PC-3 (cell line): ENCODE measurements at places on chromosomes 1 and 21.

DNA sequence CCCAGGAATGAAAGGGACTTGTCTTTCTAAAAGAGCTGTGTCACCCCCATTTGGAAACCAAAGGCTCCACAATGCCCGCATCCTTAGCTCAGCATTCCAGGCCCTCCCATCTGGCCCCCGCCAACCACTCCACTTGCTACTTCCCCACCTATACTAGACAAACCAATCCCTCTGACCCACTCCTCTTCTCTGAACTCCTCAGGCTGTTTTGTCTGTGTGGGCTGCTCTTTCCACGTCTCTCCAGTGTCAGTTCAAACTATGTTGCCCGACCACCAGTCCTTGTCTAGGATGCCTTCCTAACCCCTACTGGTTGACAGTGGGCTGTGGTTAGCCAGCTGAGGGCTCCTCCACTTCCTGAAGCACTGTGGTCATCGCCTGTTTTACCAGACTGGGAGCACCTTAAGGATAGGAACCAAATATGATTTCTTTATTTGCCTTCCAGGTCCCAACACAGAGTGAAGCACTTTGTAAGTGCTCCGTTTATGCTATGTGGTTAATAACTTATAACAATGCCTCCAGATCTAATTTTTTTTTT lies 8.1 kb upstream of the COA7 start:
- DNase-seq, result no peak

DNA sequence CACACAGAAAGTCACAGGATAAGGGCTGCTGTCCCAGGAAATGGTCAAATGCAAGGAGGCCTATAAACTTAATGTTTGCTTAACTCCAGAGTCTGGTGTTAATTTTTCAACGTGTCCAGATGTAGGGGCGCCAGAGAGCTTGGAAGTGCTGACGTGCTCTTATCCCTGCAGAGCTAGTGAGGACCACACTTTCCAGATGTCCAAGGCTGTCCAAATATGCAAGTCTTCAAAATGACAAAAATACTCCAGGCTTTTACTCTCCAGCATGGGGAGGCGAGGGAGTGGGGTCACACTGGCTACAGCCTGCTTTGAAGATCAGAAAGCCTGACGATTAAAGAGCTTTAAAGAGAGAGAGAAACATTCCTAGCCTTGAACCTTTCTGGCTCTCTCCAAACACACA lies 57.6 kb downstream of the ABCA4 start:
- DNase-seq, result peak; percentile 52

GRCh38 chr1:111730706-111731105 lies 8.5 kb downstream of the INKA2 start:
- DNase-seq, result no peak

GRCh38 chr1:156684227-156684782 lies 7.1 kb upstream of the NES start:
- peak; percentile 54 for DNase-seq

GRCh38 chr21:31659286-31659535 lies 282 bp upstream of the SOD1 start:
- DNase-seq, result no peak

GRCh38 chr1:215052256-215053015 lies 30.1 kb upstream of the KCNK2 start:
- peak; percentile 31 for DNase-seq

DNA sequence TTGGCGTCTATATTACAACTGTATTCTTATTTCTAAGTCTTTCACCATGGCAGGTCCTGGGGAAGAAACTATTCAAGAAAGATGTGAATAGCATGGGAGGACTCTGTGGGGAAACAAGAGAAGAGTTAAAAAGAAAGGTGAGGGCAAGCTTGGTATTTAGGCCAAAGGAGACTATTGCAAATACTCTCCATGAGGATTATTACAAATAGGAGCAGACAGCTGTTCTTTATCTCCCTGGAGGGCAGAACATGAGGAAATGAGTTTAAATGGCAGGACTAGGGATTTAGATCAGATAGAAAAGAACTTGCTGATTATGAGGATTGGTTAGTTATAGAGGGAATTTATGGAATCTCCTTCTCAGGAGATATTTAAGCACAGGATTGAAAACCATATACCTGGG lies 186.8 kb downstream of the CDC7 start:
- DNase-seq, result peak; percentile 3
